Stimulated activated CD8-positive, alpha-beta memory T cell treated with anti-CD3 and anti-CD28 coated beads, Interleukin-7, amount 100 ng/mL, for 4 hours (primary cell): ENCODE measurements at places on chromosomes 1 and 21.
A peak's percentile ranks its signal among the peaks of the same experiment; 100 is the strongest.

GRCh38 chr1:23800400-23801337 is at the start of gene GALE:
Gene GALE, minus strand, starts transcription at chr1:23800754. Its CDS starts 1,747 bp downstream, at chr1:23799007.
- peak; percentile 98 for DNase-seq

- DNase-seq = no peak
These were observed 124.4 kb upstream of the IRF2BP2 start for GRCh38 chr1:234734412-234734835.

- no peak for DNase-seq
These were observed 8.3 kb downstream of the MCOLN2 start for GRCh38 chr1:84988588-84988987.

- DNase-seq = no peak
These were observed 30.1 kb upstream of the TGFBR3 start for GRCh38 chr1:91916046-91916445.

- DNase-seq = no peak
These were observed 11.4 kb downstream of the SH3BP5L start for GRCh38 chr1:248814351-248814750.

DNA sequence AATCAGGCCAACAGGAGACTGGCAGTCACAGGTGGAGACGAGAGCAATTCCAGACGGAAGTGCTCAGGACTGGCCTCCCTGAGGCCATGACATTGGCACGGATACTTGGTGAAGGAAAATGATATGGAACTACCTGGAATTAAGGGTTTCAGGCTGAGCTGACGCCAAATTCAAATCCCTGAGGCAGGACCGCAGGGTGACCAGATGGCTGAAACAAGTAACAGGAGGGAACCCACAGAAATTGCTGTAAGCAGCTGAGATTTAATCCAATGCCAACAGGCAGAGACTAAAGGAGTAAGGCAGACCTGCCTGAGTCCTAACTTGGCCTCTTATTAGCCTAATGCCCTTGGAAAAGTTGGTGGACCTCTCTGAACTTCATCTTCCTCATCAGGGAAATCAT is 76.2 kb downstream of the ERG start:
- DNase-seq = no peak

DNA sequence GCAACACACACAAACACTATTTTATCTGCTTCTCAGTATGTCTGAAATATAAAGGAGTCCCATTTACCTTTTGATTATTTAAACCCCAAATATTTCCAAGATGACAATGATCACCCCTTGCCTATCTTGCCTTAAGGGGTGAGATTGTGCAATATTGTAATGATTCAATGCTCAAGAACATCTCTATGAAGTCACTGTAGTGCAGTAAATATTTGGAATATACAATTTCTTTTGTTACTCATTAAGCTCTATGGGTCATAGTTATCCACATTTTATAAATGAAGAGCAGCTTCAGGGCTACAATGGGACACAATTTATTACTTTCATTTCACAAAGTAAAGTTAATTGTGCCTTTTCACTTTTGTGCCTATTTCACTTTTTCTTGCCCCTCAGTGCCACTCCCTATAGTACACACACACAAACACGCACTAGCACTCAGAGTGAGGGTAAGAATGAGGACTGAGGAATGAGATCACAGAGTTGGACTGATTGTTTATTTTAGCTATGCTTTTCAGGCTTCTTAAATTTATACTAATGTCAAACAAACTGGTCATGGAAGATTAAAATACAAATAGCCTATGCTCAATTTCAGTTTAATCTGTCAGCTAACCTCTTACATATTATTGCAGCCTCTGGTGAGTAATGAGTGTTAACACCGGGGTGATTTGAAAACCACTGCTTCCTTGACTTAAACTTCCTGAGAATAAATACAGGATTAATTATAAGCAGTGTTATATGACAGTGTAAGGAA is 521.0 kb upstream of the B3GALT2 start:
- DNase-seq = no peak

DNA sequence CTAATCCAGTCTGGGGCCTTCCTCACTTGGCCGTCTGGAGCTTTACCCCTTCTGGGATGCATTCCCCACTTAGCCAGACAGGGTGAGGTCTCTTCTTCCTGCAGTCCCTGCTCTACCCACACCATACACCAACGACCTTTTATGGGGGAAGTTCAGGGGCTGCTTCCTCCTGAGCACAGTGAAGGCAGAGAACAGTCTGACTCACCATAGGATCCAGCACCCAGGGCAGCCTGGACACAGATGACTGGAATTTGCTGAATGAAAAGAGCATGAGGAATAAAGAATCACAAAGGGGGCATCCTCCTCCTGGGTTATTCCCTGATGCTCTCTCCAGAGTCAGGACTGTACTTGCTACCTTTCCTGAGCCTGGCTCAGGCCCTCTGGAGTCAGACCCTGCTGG is 4.6 kb upstream of the FOXE3 start:
- no peak for DNase-seq

- DNase-seq = no peak
These were observed 39.7 kb upstream of the PADI2 start for GRCh38 chr1:17158961-17159360.

GRCh38 chr1:60283690-60284089 is 210.1 kb upstream of the C1orf87 start:
- no peak for DNase-seq

DNA sequence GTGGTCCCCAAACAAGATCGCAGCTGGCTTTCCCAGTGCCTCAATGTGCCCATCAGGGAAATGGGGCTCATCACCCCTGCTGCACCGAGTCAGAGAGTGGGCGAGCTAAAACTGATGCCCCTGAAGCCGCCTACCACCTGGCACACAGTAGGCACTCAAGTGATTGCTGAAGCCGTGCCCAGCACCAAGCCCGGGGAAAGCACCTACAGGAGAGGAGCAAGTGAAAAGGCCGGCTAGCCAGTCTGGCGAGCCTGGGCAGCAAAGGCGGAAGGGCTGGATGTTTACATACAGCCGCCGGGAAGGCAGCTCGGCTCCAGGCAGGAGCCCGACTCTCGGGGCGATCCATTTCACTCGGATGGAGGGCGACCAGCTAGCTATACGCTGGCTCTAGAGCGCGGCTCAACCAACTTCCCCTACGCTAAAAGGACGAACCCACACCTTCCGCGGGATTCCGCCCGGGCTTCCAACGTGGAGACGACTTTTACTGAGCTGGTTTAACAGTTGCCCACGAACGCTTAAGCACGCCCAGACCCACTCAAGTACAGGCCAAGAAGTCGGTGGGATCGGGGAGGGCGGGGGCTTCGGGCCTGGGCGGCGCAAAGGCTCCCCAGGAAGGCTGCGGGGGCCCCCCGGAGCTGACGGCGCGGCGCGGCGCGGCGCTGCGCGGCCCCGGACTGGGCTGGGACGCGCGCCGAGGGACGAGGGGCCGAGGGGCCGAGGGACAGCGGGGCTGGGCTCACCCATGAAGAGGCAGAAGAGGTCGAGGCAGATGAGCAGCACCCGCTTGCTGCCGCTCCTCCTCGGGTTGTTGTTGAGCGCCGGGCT is 1.0 kb downstream of the PLPP3 start:
- DNase-seq = no peak

DNA sequence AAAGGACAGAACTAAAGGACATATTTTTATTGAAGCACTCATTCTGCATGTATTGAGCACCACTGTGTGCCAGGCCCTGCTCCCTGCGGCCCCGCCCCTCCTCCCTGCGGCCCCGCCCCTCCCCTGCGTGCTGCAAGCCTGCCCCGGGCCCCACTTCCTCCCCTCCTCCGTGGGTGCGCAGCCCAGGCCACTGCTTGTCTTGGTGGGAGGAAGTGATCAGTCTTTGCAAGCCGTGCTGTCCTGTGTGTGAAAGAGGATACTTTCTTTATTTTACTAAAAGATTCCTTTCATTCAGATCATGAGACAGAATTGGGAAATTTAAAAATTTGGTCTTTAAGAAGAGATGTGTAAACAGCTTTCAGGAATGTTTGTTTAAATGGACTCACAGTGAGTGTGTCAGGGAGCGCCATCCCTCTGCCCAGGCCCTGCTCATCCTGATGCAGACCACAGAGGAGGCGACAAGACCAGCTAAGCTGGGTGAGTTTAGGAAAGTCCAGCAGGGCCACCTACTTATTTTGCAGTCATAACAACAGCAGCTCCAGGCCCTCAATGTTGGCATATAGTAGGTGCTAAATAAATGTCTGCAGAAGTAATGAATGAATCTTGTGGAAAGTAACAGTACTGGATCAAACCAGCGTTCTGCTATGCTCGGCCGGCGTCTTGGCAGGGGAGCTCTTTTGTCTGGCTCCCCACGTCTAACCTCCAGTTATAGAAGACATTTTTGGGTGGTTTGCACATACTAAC is 88.3 kb upstream of the SELENON start:
- DNase-seq = peak; percentile 21

DNA sequence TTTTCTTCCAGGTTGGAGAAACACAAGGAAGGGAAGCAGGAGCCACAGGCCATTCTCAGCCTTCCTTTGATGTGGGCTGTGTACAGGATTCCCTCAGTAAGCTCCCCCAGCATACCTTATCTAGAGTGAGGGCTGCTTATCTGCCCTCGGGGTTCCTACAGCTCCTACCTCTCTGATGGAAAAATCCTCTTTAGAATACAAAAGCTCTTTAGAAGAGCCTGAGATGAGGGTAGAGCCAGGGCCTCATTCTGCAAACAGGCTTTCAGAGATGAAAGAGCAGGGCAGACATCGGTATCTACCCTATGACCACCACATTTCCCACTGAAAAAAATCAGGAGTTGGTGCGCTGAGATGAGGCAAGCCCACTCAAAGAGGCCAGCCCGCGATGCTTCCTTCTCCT is 85.1 kb downstream of the PLPP3 start:
- no peak for DNase-seq

DNA sequence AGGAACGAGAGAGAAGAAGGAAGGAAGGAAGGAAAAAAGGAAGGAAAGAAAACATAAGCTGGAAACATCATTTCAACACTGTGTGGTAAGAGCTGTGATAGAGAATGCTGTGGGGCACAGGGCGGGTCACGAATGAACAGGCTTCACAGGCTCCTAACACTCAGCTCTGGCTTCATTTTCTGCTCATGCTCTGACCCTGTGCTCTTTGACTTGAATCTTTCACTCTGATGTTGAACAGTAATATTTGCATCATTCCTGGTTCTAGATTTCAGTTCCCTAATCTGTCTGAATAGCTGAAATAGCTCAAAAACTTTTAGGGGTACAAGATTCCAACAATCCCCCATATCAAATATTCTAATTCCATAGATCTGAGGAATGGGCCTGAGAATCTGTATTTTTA is 207.3 kb downstream of the LHX8 start:
- no peak for DNase-seq

DNA sequence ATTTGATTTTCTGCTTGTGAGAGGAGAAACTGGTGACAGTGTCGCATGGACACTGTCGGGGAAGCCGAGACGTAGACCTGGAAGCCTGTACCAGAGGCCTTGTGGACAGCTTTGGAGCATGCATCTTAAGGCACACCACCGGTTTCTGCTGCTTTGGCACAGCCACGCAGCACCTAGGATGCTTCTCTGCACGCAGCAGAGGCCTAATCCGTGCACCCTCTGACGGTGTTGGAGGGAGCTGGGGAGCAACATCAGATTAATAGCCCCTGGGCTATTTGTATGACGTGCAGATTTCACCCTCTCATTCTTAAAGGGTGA is 30.3 kb downstream of the TEX35 start:
- DNase-seq = no peak

DNA sequence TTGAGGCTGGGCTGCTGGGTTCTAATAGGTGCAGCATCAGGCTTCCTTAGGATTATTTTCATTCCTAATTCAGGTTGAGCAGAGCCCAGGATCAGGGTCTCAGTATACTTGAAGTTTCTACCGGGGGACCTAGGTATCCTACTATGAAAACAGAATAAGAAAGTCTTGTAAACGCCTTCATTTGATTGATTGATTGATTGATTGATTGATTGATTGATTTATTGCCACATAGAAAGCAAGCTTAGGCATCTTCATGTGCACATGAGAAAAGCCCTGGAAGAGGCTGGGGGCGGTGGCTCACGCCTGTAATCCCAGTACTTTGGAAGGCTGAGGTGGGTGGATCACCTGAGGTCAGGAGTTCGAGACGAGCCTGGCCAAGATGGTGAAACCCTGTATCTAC is 97.4 kb upstream of the BMP8A start:
- DNase-seq = no peak

DNA sequence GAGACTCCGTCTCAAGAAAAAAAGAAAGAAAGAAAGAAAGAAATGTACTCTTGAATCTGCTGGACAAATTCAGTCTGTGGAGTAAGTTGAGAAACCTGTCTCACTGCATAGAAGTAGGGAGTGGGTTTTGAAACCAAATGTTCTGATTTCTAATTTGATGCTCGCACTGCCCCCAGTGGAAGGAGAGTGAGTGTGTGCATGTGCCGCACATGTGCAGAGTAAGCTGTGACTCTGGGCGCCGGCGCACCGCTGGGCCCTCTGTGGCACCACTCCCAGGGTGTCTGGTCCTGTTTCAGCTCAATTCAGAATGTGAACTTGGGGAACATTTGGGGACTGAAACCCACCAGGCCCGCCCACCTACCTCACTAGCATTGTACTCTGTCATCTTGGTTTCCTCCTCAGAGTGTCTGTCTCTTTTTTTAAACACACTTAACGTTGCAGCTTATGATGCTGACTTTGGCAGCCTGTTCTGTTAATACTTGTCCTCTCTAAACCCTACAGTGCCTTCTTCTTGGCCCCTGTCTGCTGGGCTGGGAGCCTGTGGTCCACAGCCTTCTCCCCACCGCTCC is 104.6 kb downstream of the CACNA1E start:
- DNase-seq = no peak

- DNase-seq = no peak
These were observed 14.0 kb upstream of the TBX15 start for GRCh38 chr1:119002028-119002686.

DNA sequence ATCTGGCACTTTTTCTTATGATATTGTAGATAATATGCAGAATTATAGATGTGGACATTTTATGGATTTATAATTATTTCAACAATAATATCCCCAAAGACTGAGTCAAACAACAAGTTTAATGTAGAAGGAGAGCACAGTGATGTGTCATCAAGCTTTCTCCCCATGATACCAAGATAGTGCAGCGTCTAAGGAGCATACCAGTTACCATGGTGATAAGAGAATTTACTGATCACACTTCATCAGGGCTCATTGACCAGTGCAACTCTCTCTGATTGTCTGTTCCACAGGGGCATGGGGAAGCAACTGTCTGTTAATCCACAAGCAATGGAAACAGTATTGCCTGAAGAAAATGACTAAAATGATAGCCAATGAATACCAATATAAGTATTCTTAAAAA is 209.6 kb upstream of the DPYD start:
- DNase-seq = no peak

DNA sequence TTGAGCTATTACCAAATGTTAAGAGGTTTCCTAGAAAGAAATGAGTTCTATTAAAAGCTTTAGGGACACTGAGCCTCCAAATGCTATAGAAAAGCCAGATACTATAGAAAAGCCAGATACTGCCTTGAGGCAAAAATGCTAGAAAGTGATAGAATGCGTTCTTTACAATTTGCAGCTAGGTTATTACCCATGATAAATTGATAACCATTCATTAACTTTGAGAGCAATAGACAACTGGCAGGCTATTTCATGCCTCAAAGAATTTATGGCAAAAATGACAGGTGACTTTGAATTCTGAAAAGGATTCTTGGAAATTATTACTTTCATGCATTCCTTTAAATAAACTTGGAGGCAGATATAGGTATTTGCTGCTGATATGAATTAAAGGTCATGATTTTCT is 51.6 kb downstream of the SMYD3 start:
- no peak for DNase-seq
